ENCODE measurements at places on chromosomes 11 and 22.

DNA sequence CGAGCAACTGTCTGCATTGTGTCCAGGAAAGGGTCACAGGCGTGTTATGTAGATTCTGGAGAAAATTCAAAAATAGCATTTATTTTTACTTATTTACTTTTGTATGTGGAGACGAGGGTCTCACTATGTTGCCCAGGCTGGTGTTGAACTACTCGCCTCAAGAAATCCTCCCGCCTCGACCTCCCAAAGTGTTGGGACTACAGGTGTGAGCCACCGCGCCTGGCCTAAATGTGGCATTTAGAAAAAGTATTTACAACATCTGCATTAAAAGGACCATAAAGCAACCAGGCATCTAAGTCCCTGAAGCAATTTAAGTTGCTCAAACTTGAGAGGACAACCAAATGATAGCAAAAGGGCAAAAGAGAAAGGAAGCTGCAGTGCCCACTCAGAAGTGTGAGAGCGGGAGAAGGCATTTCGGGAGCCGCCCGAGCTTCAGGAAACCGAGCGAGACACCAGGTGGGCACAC, 595 bp downstream of the TRIM66 start:
- no peak for DNase-seq

- no peak for DNase-seq
Measured at GRCh38 chr11:44955015-44955738, 4.5 kb upstream of the TP53I11 start.

DNA sequence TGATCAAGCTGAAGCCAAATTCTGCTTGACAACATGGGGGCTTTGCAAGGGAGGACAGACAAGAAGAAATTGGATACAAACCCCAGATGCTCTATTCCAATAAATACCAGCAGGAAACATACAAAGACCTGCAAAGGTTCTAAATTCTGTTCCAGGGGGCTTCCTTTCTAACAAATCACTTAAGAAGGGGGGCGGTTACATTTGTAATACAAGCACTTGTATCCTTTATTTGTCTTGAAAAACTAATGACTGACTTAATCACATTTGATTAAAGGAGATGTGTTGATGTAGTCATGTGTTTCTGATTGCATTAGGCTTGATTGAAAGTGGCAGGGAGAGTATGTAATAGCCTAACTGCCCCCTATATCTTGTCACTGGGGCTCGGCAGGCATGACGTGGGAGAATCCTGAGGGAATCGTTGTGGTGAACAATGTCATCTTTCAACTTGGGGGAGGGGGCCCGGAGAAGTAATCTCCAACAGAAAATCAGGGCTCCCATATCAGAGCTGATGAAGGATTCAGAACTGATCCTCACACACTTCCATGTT, 361.7 kb downstream of the INSC start:
- DNase-seq: no peak

DNA sequence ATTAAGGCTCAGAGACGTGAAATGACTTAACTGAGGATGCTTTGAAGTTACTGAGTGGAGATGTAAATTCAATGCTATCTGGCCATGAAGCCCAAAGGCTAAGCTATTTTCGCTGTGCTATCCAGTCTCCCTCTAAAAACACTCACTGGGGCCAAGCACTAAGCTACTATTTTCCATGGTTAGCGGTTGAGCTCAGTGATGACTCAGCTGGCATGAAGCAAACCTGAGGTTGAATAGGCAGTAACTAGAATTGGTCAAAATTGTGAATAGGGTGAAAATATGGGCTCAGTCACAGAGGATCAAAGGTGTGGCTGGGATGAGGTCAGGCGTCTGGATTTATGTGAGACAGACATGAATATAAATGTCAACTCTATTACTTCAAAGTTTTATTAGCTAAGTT, 564.2 kb upstream of the KIRREL3 start:
- DNase-seq: no peak

- no peak for DNase-seq
Measured at GRCh38 chr11:77278595-77279506, 22.6 kb downstream of the GDPD4 start.
